ENCODE measurements at places on chromosomes 11 and 22.

DNA sequence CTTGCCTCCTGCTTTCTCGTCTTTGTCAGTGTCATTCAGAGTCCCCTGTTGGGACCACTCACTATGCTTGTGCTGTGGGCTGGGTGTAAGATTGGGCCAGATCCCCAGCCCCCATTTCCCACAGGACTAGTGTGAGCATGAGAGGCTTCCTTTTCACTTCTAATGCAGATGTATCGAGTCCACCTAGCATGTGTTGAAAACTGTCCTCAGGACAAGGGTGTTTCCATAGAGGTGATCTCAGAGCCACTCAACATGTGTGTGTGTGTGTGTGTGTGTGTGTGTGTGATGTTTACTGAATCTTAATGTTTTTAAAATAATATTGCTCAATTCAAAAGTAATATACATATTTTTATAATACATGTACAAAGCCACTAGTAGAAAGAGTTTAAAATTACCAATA is 11.4 kb upstream of the CD44 start:
- no peak for DNase-seq

GRCh38 chr11:69593851-69594250 is 47.1 kb upstream of the CCND1 start:
- no peak for DNase-seq

GRCh38 chr11:57903011-57903410 is 120.7 kb upstream of the OR9Q1 start:
- DNase-seq: no peak

DNA sequence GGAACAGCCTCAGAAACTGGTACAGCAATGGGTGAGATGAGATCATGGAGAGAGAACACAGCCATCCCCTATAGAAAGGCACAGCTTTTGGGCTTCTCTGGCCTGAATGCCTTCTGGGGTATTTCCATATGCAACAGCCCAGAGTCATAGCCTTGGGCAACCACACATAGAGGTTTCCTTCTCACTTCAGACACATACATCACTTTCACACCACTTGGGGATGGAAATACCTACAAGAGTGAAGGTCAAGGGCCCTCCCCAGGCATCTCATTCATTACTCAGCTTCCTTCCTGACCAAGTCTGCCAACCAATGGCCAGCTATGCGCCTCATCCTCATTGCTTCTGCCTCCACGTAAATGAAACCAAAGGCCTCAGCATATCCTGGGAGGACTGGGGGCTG is 17.7 kb upstream of the OLFML1 start:
- no peak for DNase-seq

DNA sequence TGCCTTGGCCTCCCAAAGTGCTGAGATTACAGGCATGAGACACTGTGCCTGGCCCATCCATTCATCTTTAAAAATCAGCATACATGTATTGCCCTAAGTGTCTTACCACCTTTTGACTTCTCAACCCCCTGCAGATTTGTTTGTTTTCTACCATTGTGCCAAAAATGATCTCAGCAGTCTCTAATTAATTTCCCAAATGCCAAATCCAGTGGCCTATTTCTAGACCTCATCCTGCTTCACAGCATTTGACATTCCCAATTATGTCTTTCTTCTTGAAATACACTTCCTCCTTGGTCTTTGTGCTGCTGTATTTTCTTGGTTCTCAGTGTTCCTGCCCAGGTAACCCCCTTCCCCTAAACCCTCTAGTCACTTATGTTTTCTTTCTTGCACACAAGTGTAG is 46.0 kb upstream of the GRAMD1B start:
- DNase-seq: no peak

DNA sequence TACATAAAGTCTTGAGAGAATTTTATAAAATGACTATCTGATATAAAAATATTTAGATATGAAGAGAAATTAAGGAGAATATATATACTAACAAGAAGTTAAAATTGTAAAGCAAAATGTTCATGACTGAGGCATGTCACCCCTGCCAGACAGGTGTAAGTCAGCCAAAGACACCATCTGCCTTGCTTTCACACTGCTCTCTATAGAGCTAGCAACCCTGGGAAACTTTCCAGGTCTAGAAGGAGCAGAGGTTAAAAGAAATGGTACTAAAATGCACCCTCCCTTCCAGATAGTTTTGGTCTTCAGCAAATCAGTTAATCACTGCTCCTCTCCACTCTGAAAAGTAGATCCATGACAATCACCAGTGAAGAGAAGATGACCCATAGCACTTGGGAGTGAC is 16.5 kb downstream of the PPP2R1B start:
- DNase-seq: no peak

- DNase-seq: no peak
These were observed 90.6 kb downstream of the ARHGAP42 start for GRCh38 chr11:100777736-100778135.

DNA sequence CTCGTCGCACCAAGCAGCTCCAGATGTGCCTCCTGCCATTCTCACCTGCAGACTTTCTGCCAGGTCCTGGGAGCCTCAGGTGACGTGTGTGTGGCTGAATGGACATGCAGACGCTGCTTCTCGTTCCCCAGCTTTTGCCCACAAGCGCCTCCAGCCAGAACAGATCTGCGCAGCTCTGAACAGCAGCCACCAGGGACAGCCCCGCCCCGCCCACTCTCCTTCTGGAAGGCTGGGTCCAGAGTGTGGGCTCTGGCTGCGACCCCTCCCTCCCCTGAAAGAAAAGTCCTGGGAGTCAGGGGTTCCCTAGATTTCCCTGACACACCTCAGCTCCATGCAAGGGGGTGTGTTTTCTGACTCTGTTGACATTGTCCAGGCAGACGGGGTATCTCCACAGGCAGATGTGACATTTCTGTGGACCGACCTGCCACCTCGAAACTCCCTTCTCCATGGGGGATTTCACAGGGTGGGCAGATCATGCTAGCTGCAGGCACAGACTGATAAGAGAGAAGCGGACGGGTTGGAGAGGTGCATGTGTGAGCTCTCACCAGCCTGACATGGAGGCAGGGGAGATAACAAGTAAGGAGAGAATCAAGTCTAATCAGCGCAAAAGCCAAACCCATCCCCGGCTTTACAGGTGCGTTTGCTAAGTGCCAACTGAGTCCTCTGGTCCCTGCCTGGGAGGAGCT is 19.8 kb downstream of the SLCO2B1 start:
- DNase-seq: no peak

- DNase-seq: no peak
These were observed 7.4 kb downstream of the MMP7 start for GRCh38 chr11:102523189-102523570.

GRCh38 chr11:79100093-79100910 is 340.5 kb downstream of the TENM4 start:
- DNase-seq: peak; percentile 48

- DNase-seq: no peak
These were observed 31.2 kb downstream of the RAB6A start for GRCh38 chr11:73729594-73730206.

DNA sequence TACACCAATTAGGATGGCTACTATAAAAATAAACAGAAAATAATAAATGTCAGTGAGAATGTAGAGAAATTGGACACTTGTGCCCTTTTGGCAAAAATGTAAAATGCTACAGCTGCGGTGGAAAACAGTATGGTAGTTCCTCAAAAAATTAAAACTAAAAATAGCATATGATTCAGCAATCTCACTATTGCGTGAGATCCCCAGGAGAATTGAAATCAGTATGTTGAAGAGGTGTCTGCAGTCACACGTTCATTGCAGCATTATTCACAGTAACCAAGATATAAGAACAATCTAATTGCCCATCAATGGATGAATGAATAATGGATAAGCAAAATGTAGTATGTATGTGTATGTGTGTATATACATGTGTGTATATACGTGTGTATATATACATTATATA is 6.8 kb downstream of the OR52N2 start:
- no peak for DNase-seq

Data from stimulated activated CD4-positive, alpha-beta T cell treated with anti-CD3 and anti-CD28 coated beads, Interleukin-15, amount 100 ng/mL, for 24 hours (primary cell).